GM13976 (cell line): ENCODE measurements at places on chromosomes 3 and 15.

GRCh38 chr3:86995537-86995936 is 4.6 kb upstream of the VGLL3 start:
- no peak for DNase-seq

DNA sequence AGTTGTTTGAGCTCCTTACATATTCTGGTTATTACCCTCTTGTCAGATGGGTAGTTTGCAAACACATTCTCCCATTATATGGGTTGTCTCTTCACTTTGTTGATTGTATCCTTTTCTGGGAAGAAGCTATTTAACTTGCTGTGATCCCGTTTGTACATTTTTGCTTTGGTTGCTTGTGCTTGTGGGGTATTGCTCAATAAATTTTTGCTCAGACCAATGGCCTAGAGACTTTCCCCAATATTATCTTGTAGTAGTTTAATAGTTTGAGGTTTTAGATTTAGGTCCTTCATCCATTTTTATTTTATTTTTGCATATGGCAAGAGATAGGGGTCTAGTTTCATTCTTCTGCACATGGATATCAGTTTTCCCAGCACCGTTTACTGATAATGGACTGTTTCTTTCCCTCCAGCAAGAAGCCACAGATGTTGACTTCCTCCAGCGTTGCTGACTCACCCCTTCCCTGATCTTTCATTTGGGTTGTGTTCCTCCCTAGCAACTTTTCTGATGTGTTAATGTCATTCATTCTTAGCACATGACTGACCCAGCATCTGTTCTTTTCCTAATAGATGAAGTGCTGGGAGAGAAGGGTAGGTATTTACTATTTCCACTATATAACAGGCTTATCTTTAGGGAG is 166.7 kb upstream of the SGO1 start:
- no peak for DNase-seq

DNA sequence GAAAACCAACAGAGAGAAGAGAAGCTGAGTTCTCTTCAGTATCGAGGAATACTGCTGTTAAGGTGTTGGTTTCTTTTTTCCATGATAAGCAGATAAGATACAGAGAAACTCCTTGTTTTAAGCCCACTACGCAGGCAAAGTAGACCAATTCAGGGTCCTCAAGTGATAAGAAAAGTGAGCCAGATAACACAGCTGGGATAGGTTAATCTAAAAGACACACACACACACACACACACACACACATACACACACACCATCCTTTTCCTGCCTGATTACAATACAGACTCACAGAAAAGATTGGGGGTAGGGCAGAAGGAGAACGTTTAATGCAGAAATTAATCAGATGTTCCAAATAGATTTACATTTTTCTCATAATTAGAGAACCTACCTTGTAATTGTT is 6.5 kb upstream of the PHLDB2 start:
- DNase-seq: no peak

GRCh38 chr15:59322056-59322759 is 50.5 kb downstream of the MYO1E start:
- no peak for DNase-seq

DNA sequence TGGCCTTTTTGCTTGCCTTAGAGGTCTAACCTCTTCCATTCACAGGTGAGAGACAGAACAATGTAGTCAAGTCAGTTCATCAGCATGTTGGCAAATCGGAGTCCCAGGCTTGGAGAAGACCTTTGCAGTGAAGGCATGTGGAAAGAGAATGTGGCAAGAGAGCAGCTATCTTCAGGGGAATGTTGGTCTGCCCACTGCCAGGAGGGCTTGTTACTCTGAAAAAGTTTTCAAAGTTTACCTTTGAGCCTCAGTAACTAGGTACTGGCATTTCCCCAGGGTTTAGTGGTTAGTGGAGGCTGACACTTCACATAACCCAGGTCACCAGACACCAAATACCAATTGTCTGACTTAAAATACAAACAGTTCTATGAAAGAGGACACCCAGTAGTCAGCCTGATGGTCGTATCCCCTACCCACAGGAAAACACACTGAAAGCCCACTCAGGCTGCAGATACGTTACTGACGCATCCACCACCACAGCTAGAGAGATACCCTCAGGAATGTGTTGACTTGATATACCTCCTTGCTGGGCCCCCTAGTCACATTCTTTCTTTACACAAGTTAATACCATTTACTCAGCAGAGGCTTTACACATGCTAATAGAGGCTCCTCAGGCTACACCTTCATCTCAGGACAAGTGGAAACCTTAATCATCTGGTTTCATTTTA is 9.7 kb upstream of the ARID3B start:
- DNase-seq: no peak
